ENCODE measurements at places on chromosomes 11 and 22. TPM values are rescaled to one million over a fixed set of nuclear protein-coding genes. Genes with fewer than 3 reads are reported as not detected.

IGLL1 gene
- polyA plus RNA-seq: 0.23 TPM

- peak; percentile 48 for DNase-seq
These were observed 47.0 kb downstream of the CARD18 start for GRCh38 chr11:105092256-105093239.

- DNase-seq: no peak
These were observed 1.2 kb upstream of the FCHSD2 start for GRCh38 chr11:73143126-73143838.

GRCh38 chr11:88115828-88116755 lies 59.2 kb downstream of the RAB38 start:
- DNase-seq: no peak

GRCh38 chr11:28140689-28141455 lies 32.7 kb downstream of the METTL15 start:
- DNase-seq: no peak

- no peak for DNase-seq
These were observed 35.6 kb upstream of the TCF20 start for GRCh38 chr22:42306010-42306409.

DNA sequence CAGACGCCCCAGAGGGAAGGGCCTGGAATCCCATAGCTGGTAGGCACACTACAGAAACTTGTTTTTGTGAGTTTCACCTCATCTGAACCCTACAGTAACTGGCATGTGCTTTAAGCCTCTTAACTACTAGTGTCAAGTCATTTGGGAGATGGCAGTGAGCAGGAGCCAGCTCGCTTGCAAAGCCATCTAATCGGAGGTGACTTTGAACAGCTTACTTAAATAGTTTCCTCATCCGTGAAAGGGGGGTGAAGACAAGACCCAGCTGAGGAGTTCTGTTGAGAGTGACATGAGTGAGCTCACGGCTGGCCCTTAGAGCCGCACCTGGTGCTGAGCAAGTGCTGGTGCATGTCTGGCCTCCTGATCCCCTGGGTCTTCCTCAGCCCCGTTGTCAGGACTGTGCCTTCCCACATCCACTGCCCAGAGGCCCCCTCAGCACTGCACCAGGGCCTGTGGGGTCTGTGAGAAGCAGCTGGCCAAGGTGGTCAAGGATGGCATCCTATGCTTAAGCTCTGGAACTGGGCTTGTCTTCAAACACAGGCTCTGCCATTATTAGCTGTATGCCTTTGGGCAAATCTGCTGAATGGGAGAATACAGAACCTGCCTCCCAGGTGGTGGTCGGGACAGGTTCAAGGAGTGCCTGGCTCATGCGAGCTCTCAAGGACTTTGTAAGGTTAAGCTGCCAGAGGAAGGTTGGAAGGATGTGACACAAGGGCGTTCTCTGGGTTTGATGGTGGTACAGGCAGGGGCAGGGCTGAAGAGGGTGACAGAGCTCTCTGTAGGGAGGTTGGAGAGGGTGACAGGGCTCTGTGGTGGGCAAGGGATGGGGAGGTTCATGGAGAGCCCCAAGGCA lies 27.3 kb downstream of the INCENP start:
- DNase-seq: no peak

DNA sequence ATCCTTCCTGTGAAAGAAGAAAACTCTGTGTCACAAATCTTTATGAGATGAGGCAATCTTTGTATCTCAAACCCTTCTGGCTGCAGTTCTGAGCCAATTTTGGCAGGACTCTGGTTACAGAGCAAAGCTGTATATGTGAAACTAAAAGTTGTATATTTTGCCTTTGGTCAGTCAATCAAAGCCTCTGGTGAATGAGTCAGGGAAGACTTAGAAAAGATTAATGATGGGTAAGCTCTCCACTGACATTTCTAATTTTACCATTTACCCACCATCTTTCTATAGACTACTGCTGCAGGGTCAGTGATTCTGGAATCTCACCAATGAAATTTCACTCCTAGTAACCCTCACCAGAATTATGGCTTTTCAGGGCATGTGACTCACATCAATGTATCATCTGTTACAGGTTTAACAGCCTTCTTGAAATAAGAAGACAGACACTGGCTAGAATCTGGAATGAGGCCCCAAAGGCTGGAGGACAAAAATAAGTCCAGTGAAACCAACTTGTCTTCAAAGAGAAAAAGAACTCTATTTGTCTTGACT lies 43.3 kb downstream of the USP35 start:
- peak; percentile 52 for DNase-seq

GRCh38 chr11:69352715-69353319 lies 58.9 kb downstream of the MYEOV start:
- DNase-seq: no peak

GLB1L3 gene
- polyA plus RNA-seq: 0.15 TPM

DNA sequence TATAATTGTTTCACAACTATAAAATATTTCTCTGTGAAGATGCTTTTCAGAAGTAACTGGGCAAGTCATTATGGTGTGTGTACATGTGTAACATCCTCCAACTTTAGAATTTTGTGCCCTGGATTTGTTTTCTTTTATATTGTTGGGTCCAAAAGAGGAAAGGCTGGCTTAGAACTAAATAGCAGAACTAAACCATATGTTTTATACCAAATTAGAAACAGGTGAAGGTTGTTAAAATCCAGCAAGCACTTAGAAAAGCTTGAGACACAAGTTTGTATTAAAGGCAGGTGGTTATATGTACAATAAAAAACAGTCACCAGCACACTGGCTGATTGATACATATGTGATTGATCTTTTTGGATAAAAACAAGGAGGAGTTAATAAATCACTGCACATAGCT lies 158.5 kb downstream of the WNT11 start:
- no peak for DNase-seq

All from muscle of back (tissue), 13 donors.